ENCODE measurements at places on chromosomes 7 and 10.

DNA sequence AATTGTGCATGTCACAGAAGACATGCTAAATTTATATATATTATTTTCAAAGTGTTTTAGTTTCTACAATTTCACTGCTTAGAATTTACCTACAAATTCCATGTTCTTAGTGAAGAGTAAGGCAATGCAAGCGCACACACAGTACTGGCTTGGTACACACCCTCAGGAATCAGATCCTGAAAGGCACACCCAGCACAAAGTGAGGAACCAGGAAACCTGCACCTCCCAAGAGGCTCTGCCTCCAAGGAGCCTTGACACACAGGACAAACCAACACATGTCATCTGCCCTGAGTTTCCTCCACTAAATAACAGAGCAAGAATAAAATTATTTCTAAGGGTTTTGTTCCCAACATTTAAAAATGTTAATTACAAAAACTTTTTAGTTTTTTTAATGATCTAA lies 156.2 kb downstream of the PARD3 start:
- no peak for DNase-seq

DNA sequence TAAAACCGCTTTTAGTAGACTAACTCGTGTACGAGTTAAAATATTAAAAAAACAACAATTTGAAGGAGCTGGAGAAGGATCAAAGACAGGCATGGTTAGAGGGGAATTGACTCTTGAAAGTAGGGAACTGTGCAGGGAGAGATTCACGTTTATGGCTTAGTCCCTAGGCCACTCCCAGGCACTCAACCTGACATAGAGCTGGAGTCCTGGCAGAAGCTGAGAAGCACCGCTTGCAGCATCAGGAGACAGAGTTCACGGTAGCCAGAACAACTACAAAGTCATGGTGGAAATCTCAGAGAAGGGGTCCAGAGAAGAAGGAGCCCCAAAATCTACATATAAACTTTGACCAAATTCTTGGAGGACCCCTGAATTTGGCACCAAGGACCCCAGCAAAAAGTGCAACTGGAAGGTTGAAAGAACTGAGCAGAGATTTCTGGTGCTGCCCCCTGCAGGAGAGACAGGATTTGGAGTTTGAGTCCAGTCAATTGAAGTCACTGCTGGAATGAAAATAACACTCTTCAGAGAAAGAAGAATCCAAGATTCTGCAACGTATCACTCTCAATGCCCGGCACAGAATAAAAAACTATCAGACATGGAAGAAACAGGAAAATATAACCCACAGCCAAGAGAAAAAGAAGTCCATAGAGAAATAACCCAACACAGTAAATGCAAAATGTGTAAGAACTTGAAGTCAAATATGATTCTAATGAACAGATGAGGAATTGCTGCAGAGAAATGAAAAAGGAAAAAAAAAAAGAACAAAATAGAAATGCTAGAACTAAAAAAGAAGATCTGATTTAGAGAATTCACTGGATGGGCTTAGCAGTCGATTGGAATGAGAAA lies 493.3 kb upstream of the PODXL start:
- DNase-seq: no peak

DNA sequence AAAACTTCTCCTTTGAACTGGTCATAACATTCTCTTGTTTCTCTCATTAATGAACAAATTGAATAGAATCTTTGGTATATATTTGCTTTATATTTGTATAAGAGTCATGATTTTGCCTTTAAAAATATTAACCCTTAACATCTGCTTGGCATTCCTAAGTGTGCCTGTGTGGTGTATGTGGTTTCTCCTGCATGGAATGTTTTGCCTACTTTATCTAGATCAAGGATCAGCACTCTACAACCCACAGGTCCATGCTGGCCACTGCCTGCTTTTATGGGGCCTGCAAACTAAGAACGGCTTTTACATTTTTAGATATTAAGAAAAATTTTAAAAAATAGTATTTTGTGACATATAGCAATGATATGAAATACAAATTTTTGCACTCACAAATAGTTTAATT lies 4.3 kb upstream of the LAMB4 start:
- no peak for DNase-seq

- DNase-seq: no peak
Observed at GRCh38 chr10:6141296-6142151, 52.7 kb downstream of the RBM17 start.

DNA sequence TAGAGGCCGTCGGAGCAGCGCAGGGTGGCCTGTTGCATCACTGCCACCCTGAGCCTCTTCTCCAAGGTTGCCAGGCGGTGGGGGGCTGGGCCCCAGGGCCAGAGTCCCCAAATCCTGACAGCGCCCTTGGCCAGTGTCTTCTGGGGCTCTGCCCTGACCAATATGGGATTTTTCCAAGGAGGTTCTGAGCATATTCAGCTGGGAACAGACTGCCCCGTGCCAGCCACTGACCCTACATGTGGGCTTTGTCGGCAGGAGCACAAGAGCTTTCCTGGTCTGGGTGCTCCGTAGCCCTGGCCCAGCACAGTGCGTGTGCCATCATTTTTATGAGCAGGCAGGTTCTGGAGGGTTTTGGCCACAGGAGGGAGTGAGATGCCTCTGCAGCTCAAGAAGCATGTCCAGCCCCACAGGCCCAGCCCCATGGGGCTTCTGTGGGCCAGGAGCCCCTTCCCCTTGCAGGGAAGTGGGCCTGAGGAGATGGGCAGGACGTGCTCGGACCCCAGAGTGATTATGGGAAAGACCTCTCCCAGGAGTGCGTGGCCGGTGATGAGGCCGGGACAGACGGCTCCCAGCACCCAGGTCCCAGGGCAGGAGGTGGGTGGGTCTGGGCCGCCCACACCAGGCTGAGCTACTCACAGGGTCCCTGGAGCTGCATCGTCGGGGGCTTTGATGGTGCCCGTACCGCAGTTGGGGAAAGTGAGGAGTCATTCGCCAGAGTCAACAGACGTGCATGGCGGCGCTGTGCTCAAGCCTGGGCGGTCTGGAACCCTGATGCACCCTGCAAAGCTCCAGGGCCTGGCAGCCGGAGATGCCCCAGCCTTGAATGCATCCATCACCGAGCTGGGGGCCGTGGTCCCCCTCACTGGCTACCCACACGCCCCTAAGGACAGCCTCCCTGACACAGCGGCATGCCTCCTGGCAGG lies 66.6 kb downstream of the PWWP2B start:
- DNase-seq: no peak

GRCh38 chr10:81479316-81479715 lies 395.7 kb upstream of the NRG3 start:
- DNase-seq: no peak

- no peak for DNase-seq
Observed at GRCh38 chr7:77415476-77415822, 700 bp downstream of the GSAP start.

DNA sequence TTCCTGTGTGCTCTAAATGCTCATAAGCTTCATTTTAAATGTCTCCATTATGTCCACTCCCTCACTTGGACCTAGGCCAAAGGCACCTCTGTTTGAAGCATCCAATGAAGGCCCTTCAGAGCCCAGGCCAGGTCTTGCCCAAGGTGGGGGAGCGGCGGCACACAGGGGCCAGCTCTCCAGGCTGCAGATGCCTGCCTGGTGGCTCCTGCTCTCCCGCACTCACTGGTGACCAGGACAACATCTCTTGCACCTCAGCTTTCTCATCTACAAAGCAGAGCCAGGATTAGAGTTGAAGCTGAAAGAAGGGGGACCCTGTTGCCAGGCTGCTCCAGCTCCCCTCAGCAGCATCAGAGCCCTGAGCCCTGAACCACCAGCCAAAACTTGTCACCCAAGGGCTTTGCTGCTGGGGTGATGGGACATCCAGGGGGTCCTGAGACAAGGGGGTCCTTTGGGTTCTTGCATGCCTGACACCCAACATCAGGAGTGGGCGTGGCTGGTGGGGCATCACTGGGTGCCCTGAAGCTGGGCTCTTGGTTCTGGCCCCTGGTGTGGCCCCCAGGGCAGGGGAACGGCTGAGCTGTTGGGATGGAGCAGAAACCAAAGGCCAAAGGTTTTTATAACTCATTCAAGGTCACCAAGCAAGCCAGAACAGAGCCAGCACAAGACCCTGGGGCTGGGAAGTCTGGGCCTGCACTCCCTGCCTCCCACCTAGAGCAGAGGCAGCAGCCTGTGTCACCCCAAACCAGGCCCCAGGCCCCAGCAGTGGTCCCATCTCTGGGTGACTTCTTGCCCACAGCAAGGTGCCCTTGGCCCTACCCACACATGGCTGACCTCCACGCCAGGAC lies 1.2 kb downstream of the NACAD start:
- DNase-seq: no peak

GRCh38 chr10:133110609-133111275 lies 23.0 kb downstream of the ADGRA1 start:
- DNase-seq: no peak

- DNase-seq: no peak
Observed at GRCh38 chr10:260819-261429, 125.7 kb downstream of the ZMYND11 start.

DNA sequence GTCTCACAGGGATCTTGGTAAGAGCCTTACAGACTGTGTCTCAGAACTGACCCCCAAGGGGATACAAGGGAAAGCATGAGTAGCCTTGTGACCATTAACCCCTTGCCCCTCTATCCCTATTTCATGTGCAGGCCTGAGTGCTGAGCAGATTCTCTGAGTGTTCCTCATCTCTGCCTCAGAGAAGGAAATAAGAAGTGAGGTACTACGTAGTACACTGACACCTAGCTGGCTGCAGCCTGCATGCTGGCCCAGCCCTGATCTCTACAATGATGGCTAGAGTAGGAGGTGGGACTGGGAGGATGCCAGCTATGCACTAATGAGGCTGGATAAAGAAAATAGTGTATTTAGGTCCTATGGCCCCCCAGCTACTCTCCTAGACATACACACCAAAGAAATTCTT lies 174.9 kb upstream of the HPS1 start:
- DNase-seq: no peak

GRCh38 chr7:16606704-16607103 lies 38.9 kb downstream of the ANKMY2 start:
- DNase-seq: no peak

DNA sequence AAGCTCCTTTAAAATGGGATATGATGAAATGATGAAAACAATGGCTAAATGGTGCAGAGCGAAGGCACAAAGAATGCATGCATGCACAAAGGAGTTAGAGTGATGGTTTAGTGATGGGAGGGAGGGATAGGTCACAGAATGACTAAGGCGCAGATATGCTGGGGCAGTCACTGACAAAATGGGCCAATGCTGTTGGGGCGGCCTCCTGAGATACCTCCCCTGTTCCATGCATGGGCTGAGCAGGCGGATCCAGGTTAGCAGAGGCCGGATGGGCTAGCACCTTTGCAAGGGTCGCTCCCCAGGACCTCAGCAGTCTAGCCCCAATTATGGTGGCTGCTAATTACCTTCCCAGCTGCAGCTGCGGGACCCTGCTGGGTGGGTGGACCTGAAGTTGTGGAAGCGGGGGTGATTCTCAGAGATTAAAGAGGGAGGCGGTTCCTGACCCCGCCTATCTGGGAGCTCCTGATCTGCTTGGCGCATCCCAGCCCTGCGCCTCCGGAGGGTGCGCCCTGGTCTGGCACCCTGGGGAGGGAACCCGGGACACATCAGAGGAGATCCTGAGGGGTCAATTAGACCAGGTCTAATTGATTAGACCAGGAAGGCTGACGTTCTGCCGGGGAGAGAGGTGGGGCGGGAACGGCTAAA lies 175.0 kb downstream of the CYP26A1 start:
- DNase-seq: no peak

DNA sequence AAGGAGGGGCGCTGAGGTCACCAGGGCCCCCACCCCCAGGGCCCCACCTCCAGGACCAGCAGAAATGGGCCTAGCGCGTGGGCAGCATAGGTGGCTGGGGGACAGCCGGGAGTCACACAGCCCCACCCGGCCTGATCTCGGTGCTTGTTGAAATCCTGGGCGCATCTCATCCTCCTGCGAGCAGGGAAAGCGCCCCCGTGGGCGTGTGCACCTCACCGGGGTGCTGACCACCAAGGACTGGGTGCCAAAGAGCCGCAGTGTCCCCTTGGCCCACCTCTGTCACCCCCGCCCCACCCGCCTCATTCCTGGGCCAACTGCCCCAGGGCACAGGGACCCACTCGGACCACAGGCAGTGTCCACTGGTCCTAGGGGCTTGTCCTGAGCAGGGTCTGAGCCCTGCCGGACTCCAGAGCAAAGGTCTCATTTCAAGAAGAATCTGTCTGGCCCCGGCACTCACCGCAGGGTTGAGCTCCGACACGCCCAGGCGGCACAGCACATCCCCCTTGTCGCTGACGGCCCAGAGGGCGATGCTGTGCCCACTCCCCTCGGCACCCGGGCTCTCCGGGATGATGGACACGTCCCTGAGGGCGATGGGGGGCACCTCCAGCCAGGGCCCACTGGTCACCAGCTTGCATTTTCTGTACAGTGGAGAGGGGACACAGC lies 11.4 kb downstream of the BHLHA15 start:
- no peak for DNase-seq

DNA sequence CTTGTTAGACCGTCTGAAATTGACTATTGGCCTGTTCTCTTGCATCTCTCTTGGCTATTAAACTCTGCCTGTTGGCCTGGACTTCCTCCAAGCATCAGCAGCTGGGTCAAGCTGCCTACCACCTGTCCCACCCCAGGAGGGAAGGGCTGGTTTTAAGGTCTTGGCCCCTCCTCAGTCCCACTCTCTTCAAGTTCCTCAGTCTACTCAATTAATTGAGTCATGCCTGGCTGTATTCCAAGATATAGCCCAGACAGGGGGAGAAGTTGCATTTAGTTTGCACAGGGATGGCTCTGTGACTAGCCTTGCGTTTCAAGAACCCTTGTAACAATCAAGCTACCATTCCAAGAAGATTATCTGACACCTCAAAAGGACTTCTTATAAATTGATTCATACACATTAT lies 113.8 kb upstream of the GLI3 start:
- no peak for DNase-seq

DNA sequence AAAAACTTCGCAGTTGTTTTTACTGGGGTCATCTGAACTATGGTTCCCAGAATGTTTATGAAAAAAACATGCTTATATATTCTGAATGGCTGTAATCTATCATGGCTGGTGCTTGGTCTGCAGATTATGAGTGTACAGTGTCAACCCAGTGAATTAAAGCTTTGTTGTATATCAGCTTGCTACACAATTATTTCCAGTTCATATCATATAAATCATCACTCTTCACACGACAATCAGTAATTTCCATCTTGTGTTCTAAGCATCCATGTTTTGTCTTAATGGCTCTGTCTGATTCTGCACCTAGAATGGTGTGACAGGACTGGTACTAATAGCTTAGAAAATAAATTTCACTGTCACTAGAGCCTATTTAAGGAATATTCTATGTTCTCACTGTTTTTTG lies 83.6 kb downstream of the CABCOCO1 start:
- no peak for DNase-seq

DNA sequence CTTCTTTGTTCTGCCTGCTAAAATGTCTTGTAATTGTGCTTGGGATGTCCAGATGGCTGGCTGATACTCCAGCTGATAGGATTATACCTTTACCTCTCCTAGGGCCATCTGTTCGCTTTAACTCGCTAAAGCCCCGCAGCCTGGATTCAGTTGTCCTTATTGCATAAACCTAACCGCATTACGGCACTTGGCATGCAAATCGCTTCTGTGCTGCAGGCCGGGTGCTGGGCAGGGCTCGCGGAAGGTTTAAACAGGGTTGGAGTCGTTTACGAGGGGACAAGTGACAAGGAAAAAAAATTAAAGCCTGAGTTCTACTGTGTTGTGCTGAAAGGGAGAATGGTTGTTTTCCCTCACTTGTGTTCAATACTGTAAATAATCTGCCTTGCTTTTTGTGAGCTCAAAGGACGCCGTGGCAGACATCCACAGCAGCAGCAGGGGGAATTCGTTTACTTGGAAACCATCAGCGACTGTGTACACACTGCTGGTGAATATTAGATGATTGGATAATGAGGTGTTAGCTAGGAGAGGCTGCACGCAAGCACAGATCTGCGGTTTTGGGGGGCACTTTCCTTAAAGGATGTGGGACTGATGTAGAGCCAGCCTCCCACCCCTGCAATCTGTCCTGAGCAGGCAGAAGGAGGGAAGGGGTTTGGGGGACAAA lies 93.0 kb downstream of the EBF3 start:
- no peak for DNase-seq

Measured in stimulated activated CD4-positive, alpha-beta T cell treated with anti-CD3 and anti-CD28 coated beads, Interleukin-1b, Interleukin-23, amount 100 ng/mL, for 1 hour (primary cell).